NCI-H774 (cell line): ENCODE measurements at places on chromosomes 3 and 15.
A peak's percentile ranks its signal among the peaks of the same experiment; 100 is the strongest.

- DNase-seq: no peak
Measured at GRCh38 chr15:90231028-90232017, 2.4 kb downstream of the CIB1 start.

DNA sequence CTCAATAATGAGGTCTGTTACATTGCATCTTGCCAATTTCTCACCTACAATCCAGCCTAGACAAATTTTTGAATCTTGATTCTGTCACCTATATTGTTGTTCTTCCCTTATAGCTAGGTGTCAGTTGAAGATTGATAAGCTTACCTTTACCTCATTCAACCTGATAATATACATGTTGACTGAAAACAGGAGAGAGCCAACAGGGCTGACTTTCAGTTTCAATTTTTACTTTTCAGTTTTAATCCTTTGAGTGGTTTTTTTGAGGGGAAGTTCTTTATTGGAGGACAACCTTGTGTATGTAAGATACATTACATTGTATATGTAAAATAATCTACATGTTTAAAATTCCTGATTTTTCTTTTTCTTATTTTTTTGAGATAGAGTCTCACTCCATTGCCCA is 5.8 kb downstream of the ATP13A5 start:
- DNase-seq: no peak

- no peak for DNase-seq
Measured at GRCh38 chr3:12756175-12756574, 2.9 kb downstream of the TMEM40 start.

DNA sequence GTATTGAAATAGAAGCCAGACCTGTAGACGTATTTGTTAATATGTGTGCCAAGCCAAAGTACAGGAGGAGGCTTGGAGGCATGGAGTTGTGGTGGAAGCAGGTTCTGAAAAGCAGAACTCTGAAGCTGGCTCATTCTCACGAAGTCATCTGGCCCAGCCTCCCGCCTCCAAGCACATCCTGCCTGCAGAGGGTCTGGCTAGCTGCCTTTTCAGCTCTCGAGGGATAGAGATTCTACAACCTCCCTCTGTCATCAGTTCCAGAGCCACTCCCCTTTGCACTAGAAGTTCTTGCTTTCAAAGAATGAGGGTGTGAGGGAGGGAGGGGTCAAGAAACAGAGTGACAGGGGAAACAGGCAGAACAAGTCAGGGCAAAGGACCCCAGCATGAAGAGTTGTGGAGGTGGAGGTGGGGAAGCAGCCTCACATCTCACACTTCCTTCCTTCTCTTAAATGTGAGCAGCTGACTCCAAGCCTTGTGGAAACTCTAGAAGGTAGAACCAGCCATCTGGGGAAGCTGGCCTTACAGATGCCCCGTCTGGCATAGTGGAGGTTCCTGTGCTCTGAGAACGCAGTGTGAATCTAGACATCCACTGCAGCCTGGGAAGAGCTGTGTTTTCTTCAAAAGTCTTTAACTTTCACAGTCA is 95.3 kb downstream of the SLC49A4 start:
- no peak for DNase-seq

DNA sequence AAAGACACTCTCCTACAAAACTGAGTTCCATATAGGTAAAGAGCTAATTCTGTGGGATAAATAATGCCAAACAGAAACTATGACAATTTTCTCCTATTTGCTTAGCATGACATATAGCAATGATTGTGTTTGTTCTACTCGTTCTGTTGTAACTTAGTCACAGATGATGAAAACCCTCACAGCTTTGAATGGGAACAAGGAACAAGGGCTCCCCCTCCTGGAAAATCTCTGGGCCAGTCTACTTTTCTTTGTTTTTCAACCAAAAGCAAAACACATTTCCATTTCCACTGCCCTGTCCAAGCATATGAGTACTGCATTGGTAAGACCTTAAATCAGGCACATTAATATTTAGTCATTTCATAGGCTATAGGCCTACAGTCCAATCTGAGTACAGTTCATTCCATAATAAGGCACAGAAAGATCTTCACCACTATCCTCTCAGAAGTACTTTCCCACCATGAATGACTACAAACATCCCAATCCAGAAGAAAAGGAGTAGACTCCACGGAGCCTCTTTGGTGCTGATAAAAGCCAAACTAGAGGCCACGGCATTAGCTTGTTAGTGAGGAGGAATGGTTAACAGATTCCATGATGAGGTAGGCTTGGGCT is 67.1 kb downstream of the ATP8B4 start:
- peak; percentile 24 for DNase-seq

DNA sequence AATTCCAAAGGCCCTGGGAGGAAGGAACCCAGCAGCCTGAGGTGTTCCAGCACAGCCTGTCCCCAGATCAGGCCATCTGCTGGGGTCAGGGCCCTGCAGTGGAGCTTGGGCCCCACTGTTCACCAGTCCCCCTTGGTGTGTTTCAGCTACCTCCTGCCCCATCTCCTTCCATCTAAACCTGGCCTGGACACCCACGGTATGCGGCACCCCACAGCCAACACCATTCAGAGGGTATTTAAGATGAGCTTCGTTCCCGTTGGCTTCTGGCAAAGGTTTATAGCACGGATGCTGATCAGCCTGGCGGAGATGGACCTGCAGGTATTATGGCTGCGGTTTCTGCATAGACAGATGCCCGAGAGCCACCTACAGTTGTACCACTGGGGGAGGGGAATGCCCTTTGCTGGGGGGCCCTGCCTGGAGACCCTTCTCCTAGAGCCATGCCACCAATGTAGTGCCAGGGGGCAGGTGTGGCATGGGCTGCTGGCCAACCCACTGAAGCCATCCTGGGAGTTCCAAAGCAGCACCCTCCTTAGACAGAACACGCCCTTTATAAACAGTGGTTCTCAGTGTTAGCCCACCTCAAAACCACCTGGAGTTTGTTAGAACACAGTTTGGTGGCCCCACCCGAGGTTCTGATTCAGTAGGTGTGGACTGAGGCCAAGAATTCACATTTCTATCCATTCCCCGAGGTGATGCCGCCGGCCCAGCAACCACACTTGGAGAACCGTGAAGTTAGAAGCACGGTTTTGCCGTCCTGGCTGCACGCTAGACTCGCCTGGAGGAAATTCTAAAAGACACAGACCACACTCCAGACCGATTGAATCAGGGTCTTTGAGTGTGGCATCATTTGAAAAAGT is 126.9 kb downstream of the LRRK1 start:
- DNase-seq: no peak
